Activated CD8-positive, alpha-beta memory T cell treated with anti-CD3 and anti-CD28 coated beads, Interleukin-2, amount 10 ng/mL, durations not matched to agents 7 days and 5 days (primary cell): ENCODE measurements at places on chromosomes 12 and 14. TPM values are rescaled to one million over a fixed set of nuclear protein-coding genes. Genes with fewer than 3 reads are reported as not detected.

The TPH2 gene
- not detected for total RNA-seq

The ERBB3 gene
- 1.8 TPM for total RNA-seq

The MSI1 gene
- total RNA-seq: 0.07 TPM

The PTPRQ gene
- not detected for total RNA-seq

The JPH4 gene
- total RNA-seq: not detected
